Hematopoietic multipotent progenitor cell treated with erythropoietin and hydrocortisone succinate and interleukin-3 and kit ligand, for 17 days (in vitro differentiated cells): ENCODE measurements at places on chromosomes 2 and 18.

GRCh38 chr2:25444608-25445270, 103.0 kb upstream of the DNMT3A start:
- no peak for DNase-seq

DNA sequence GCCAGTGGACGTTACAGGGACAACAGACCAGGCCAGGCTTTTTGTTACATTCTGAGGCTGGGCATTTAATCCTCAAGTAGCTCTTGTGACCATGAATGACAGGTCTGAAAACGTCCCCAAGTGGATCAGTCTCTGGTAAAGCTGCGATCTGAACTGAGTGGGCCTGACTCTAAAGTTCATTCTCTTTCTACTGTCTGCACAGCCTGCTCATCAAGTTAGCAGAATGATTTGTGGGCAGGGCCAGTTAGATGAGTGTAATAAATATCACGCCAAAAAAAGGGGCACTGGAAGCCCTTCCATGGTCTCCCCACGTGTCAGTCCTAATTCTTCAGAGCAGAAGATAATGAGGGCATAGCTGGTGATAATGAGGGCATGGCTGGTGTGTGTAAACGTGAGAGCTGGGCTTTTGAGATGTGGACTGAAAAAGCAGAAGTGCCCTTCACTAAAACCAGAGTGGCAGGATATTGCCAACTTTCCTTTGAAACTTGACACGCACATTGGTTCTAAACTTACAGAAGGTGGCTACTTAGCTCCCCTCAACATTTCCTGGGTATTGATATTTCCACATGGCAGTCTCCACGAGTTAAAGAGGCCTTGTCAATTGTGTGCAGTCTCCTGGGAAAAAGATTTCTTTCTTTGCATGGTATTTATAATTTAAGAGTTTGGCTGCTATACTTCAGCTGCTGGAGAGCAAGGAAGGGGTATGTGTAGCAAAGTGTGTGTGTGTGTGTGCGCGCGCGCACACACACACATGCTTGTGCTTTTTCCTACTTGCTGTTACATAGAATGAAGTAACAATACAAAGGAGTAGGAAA, 72.7 kb upstream of the LYPD6B start:
- DNase-seq: no peak

- no peak for DNase-seq
Measured at GRCh38 chr2:120596990-120597594, 138.6 kb upstream of the GLI2 start.

DNA sequence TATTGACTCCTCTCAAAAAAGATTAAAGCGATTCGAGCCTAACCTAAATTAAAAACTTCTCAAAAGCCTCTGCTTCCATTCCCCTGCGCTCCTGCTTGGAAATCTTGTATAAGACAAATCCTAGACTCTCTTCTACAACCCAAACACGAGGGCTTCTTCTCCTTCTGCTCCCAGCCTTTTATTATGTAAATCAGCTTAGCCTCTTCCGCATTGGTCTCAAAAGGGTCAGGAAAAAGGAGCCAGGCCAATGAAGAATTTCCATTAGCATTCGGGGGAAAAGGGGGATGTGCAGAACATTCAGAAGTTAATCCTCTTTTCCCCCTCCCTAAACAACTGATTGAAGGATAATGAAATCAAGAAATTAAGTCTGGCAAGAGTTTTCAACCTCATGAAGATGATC, 107.9 kb downstream of the FAM124B start:
- no peak for DNase-seq

GRCh38 chr2:46866770-46867246, 48.8 kb downstream of the MCFD2 start:
- DNase-seq: no peak
